ENCODE measurements at places on chromosomes 3 and 15. TPM values are rescaled to one million over a fixed set of nuclear protein-coding genes. Genes with fewer than 3 reads are reported as not detected.

Gene BCHE
- total RNA-seq, result 52.9 TPM

DNA sequence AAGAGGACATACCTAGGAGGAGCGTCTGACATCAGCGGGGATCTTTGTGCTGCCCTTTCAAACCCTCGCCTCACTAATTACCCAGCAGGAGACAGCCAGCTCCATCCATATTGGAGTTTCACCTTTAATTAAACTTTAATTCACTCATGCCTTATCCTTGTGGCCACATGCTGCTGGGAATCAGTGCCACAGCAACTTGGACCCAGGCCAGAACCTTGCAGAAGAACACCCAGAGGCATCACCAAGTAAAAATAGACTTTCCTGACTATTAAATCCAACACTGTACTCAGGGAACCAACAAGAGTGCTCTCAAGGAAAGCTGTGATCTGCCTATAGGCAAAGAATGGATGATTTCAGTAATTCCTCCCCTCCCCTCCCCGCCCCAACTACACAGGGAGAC, 23.9 kb downstream of the EIF1B start:
- DNase-seq, result no peak

GRCh38 chr3:13544293-13544831, 4.6 kb upstream of the FBLN2 start:
- no peak for DNase-seq

GRCh38 chr15:88802991-88803240, 320 bp upstream of the ACAN start:
- DNase-seq, result peak; percentile 2

DNA sequence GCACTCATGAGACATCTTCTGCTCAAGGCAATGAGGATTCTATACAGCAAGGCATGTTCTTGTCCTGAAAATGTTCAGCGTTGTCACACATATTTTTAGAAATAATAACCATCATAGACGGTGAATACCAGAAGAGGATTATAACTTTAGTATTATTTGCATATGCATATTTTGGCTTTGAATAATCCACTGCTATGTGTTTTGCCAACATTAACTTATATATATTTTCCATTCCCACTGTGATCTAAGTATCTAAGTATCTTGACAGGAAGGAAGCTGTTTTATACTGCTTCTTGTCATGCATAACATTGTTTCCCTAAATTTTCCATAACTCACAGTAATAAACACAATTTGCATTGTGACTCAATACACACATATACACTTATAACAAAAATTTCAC, 509.5 kb downstream of the TBL1XR1 start:
- no peak for DNase-seq

Gene TFRC
- 81.2 TPM for total RNA-seq

DNA sequence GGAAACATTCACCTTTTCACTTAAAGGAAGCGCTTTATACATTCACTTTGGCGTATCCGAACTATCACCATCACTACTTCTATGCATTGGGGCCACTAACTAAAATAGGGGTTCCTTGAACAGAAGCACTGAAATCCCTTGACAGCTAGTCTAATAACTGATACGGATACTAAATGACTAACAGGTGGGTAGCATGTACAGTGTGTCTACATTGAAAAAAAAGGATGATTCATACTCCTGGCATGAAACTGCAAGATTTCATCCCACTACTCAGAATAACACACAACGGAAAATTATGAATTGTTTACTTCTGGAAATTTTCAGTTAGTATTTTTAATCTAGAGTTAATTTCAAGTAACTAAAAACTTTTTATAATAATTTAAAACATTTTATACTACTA, 96.7 kb downstream of the SMARCC1 start:
- no peak for DNase-seq

- no peak for DNase-seq
These were observed 91.8 kb upstream of the IQSEC1 start for GRCh38 chr3:13164893-13165492.

Gene MKRN3
- total RNA-seq, result 3.8 TPM

GRCh38 chr3:69439643-69440270, 53.9 kb upstream of the FRMD4B start:
- no peak for DNase-seq

DNA sequence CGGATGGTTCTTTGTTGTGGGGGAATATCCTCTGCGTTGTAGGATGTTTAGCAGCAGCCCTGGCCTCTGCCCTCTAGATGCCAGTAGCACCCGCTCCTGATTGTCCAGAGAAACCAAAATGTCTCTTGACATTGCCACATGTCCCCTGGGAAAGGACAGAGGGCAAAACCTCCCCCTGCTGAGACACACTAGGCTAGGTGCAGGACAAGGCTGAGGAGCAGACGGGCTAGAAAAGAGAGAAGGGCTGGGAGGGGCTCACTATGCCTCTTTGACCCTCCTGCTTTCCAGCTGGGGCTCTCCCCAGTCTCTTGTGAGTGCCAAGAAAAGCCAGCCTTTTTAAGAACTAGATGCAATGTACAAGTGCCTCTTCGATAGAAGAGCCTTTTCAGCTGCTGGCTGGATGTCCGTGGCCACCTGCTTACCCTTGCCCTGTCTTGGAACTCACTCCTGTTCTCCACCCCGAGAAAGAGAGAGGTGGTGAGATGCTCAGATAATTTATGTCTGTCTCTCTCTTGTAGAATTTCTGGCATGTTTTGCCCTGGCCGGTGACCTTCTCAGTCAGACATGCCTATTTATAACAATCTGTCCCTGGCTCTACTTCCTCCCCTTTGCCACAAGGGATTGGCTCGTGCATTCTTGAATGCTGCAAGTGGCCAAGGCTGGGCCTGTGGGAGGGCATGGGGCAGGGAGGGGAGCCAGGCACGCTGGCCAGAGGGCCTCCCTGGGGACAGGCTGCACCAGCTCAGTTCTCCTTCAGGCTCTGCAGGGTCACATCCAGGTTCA, 142.6 kb downstream of the RPLP1 start:
- no peak for DNase-seq

- DNase-seq, result no peak
These were observed 57.2 kb upstream of the UBE2E1 start for GRCh38 chr3:23748398-23749110.

GRCh38 chr3:101084404-101084803, 91.2 kb upstream of the ABI3BP start:
- no peak for DNase-seq

Gene CLDN16
- total RNA-seq, result not detected

DNA sequence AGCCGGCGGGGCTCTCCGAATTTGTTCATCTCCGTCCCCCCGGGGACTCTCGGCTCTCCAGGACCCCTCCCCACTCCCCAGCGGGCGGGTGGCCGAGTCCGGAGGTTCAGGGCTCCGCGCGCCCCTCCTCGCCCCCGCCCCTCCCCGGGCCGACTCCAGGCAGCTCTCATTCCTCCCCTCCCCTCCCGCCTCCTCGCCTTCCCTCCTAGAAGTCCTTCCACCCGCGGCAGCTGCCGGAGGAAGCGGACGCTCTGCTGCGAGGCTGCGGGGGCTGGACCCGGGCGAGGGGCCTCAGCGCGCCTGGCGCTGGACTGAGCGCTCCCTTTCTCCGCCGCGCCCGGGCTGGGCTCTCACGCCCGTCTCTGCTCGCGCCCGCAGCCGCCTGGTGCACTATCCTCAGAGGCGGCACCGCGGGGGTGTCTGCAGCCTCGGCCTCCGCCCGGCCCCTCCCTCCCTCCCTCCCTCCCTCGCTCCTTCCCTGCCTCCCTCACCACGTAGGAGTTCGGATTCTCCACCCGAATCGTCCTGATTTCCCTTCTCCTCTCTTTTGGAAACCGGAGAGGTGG, at the start of gene ROBO2:
TSS of gene ROBO2 (plus strand) at position 494 of the 566 bp plus-strand sequence. CDS start 687 bp downstream, outside the sequence.
- peak; percentile 64 for DNase-seq

GRCh38 chr3:72411843-72412242, 436.4 kb downstream of the SHQ1 start:
- no peak for DNase-seq

Gene FILIP1L
- 9.8 TPM for total RNA-seq

- DNase-seq, result no peak
These were observed 1.3 kb downstream of the FEM1B start for GRCh38 chr15:68278595-68279405.

- no peak for DNase-seq
These were observed 230.2 kb upstream of the HES1 start for GRCh38 chr3:193905541-193906396.

GRCh38 chr3:58178528-58179234, 32.1 kb downstream of the DNASE1L3 start:
- DNase-seq, result no peak

- no peak for DNase-seq
These were observed 48.4 kb downstream of the TMEM45A start for GRCh38 chr3:100540791-100541334.

Gene ZCWPW2
- total RNA-seq, result 0.30 TPM

Gene CYP1A2
- not detected for total RNA-seq

GRCh38 chr15:77115179-77115578, 44.3 kb upstream of the TSPAN3 start:
- DNase-seq, result no peak

DNA sequence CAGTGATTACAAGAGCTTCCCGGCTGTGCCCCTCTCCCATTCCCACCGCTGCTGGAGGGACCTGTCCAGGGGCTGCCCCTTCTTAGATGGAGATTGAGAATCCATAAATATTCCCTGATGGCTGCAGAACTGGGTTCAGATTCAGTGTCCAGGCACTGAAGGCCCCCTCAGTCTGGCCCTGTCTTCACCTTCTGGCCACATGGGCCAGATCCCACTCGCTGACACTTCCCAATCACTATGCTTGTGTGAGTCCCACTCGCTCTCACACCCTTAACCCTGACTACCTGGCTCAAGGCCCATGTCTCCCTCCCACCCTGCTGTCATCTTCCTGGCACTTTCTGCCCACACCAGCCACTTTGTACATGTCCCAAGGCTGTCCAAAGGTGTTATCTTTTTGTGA, 15.5 kb upstream of the MRPS22 start:
- no peak for DNase-seq

Data from neural crest cell (in vitro differentiated cells).